ENCODE measurements at places on chromosomes 12 and 14. TPM values are rescaled to one million over a fixed set of nuclear protein-coding genes. Genes with fewer than 3 reads are reported as not detected.

The CLEC14A gene
- total RNA-seq: 28.8 TPM

The RD3L gene
- 26.4 TPM for total RNA-seq

DNA sequence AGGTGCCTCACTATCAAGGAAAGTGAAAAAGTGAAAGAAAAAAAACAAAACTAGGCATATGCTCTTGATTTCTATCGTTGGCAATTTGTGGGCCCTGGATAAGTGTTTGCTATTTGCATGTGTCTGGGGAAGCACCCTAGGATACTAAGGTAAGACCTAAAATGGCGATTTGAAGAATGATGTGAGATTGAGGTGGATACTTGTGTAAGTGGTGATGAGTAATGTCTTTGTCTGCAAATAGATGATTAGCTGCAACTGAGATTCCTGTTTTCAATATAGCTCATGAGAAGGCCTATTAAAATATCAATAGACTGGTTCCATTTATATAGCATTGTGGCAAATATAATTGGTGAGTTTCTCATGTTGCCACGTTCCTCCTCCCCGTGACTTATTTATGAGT, 261.7 kb downstream of the NEDD1 start:
- no peak for DNase-seq

DNA sequence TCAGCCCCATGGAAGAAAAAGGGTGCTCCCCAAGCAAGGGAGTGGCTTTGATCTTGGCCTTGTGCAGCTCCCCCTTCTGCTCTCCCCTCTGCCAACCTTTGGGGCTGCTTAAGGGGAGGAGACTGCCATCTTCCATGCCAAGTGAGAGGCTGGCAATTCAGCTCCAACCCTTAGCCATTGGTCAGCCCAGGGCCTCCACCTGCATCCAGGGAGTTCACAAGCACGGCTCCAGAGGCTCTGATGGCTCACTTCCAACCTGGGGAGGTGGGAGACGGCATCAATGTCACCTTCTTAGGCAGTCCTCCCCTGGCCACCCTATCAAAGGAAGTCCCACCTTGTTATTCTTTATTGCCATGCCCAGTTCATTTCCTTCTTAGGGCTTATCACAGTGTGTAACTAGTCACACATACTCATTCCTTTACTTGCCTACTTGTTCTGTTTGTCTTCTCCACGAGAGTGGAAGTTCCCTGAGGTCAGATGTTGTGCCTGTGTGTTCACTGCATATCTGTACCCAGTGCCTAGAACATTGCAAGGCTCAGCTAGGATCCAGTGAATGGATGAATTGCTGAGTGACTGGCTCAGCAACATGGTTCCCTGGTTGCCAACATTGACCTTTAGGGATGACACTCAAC, 5.0 kb downstream of the HDAC7 start:
- peak; percentile 42 for DNase-seq

- peak; percentile 54 for DNase-seq
These were observed 4.7 kb upstream of the DIO2 start for GRCh38 chr14:80215756-80216581.

DNA sequence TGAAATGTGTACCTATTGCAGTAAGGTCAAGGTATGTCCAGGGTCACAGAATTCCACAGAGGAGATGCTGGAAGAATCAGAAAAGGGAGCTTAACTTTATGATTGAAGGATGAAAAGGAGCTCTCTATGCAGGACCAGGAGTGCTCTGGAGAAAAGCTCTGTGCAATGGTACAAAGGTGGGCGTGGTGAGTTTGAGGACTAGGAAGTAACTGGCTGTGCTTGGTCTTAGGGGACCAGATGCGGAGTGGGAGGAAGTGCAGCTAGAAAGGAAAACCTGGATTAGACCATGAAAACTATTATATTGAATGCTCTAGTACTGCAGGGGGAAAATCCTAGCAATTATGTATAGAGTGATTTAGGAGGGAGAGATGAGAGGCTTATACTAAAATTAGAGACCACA, 56.8 kb downstream of the BTG1 start:
- DNase-seq: no peak

DNA sequence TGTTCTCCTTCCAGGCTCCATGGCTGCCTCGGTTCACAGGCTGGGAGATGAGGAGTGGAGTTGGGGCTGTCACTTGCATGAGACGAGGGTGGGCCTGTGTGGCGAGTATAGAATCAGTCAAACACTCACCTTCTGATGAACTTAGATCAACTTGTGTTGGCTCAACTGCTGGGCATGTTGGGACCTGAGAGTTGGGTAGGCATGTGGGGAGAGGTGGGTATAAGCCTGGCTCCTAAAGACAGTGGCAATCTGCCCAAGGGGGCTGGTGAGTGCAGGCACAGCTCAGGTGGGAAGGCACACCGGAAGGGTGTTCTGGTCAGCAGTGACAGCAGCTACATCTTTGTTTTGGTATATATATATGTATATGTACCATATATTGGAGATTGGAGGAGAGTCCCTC, 30.1 kb upstream of the TDRD9 start:
- DNase-seq: no peak

DNA sequence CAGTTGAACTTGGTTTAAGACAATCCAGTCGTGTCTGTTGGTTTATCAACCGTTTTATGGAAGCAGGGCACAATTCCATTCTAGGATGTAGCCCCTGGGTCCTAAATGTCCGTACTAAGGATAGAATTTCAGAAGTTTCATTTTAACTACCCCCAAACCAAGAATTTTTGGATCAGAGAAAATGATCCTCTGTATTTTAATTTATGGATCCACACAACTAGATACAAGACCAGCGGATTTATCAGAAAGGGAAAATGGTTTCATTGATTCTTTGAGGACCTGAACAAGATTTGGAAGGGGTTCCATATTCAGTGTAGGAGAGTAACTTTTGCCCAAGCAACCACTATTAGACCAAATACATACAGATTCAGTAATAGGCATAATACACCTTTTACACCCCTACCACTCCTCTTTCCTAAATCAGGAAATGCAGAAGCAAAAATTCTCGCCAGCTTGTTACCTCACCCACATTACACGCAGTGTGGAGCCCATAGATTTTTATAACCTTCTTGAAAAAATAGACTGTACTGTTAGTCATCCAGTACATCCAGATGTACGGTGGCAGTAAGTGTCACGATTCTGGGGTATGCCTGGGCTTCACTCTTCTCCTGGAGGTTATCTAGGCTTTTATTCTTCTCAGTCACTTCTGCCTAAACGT, 1.4 kb upstream of the FBXL14 start:
- DNase-seq: no peak

DNA sequence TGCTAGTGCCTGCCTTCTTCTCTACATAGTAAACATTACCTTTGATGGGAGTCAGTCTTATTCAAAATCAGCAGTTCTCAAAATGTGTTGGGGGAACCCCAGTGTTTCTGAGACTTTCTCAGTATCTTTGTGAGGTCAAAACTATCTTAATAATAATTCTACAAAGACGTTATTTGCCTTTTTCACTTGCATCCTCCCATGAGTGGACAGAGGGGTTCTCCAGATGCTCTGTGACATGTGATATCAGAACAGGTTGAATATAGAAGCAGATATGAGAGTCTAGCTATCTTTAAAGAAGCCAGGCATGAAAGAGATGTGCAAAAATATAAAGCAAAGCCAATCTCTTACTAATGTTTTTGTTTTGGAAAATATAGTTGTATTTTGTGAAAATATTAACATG, 144.7 kb downstream of the KTN1 start:
- DNase-seq: no peak

- DNase-seq: no peak
These were observed 29.8 kb downstream of the AMN start for GRCh38 chr14:102952276-102952675.

- DNase-seq: no peak
These were observed 2.0 kb downstream of the ERP27 start for GRCh38 chr12:14936224-14936861.

DNA sequence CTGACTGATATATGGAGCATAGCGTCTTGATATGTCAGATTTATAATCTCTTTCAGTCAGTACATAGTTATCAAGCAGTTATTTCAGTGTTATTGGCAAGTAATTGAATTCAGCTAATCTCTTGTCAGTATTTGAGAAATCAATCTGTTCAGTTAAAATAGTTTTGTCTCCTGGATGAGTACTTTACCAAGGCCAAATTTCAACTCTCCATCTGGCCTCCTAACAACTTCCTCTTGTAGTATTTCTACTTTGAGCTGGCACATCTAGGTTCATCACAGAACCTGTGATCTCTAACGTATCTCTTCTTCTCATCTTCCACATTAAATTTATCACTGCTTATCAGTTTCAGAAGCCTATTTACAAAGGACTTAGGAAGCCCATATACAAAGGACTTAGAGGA, 690.5 kb downstream of the C12orf50 start:
- DNase-seq: no peak

- DNase-seq: peak; percentile 90
These were observed 59.4 kb downstream of the DGLUCY start for GRCh38 chr14:91173221-91173670.

GRCh38 chr12:31346267-31346666, 20.3 kb upstream of the SINHCAF start:
- DNase-seq: no peak

DNA sequence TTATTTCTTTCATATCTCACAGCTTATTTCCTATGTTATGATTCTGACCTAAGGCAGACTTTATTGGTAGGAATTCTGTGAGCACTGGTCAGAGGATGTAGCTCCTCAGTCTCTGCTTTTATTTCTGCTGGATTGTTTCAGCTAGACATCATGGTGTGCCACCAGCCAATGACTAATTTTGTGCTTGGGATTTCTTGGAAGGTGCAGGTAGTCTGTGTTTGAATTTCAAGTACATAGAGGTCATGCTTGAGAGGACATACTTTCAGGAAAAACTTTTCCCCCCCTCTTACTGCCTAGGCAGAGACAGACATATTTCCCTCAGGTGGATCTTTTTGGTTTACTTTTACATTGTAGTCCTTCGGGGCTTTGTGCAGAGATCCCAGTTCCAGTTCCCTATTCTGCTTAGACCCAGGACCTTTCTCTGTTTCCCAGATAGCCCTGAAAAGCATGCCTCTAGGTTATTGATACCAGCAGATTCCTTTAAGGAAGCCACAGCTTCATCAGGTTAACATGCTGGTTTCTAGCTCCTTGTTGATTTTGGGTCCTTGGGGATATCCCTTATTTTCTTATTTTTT, 28.6 kb downstream of the BRMS1L start:
- no peak for DNase-seq

DNA sequence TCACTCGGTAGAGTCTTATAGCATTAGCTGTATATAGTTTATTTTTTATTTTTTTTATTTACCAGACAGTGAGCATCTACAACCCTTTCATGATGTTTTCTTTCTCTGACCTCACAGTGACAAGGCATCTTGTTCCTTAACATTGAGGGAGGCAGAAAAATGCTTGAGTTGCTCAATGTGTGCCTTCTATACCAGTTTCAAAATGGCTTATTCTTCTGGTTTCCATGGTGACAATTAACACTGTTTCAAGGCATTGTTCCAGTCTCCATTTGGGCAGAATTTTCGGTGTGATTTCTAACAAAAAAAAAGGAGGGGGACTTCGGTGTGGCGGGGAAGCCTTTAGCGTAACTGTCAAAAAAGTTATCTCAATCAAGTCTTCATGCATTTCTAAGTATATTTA, 209.7 kb upstream of the NPAS3 start:
- no peak for DNase-seq

DNA sequence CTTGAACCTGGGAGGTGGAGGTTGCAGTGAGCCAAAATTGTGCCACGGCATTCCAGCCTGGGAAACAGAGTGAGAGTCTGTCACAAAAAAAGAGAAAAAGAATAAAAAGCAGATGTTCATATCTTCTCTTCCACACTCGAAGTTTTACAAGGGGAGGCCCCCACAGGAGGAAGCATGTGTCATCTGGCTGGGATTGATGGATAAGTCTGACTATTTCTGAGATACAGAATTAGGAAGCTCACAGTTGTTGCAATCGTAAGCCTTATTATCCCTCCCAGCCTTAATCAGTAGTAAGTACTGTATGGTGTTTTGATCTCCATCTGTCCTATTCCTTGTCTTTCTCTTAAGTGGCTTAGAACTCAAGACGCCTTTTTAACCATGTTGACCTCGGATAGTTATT, 31.9 kb upstream of the RASSF8 start:
- no peak for DNase-seq

GRCh38 chr14:93331728-93332396, 974 bp downstream of the BTBD7 start:
- DNase-seq: no peak

- no peak for DNase-seq
These were observed 182.4 kb downstream of the DICER1 start for GRCh38 chr14:94974893-94975292.

DNA sequence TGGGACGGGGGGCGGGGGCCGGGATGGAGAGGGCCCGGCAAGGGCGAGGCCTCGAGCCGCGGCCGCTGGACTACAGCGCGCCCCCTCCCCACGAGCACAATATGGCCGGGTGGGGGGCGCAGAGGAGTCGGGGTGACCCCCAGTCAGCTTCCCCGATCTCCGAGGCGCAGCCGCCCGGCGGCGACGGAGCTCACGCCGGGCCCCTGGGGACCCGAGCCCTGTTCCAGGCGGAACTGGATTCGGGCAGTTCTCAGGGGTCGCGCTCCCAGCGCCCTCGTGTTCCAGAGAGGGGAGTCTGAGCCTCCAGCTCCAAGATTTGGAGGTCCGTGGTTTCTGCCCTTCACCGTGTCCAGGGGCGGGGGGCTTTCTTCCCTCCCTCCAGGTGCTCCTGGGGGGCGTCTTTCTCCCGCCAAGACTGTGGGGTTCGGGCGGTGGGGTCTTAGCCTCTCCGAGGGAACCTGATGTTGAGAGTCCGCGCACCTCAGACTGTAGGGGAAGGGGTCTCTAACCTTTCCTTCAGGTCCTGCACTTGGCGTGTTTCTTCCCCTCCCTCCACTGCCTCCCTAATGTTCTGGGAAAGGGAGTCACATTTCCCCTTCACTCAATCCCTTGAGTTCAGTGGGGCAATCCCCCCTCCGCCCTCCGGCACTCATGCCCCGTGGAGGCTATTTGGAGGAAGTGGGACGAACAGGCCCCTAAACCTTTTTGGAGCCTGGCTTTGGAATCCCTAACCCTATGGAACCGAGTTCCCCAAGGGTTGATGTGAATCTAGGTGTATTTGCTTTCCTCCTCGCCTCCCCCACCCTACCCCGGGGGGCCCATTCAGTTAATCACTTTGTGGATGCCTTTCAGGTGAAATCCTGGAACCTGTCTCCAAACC, 584 bp downstream of the ACVR1B start:
- peak; percentile 61 for DNase-seq

- no peak for DNase-seq
These were observed 1.3 kb downstream of the SETD3 start for GRCh38 chr14:99479160-99479905.

DNA sequence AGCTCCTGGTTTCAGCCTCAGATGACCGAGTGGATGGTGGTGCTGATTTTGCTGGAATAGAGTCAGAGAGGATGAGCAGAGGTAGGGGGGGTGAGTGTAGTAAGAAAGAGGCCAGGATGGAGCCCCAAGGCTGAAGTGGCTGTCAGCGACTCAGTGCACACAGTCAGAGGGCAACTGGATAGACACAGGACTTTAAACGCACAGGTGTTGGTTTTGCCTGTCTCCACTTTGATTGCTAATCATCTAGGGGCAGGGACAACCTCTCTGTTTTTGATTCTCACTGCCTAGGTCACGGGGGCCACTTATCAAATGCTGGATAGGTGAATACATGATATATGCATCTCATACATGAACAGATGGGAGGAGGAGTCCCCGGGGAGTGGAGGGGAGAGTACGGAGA, 99.5 kb downstream of the EGLN3 start:
- no peak for DNase-seq
